Osteoblast (primary cell): ENCODE measurements at places on chromosomes 4 and X. TPM values are rescaled to one million over a fixed set of nuclear protein-coding genes. Genes with fewer than 3 reads are reported as not detected.

GRCh38 chr4:141871086-141871770, 234.8 kb downstream of the IL15 start:
- H3K4me1 ChIP-seq, result no peaks in the 10 kb centered on the region
- no peaks in the 10 kb centered on the region for H3K36me3 ChIP-seq
- no peak overlapping the region for H3K4me3 ChIP-seq
- H3K27me3 ChIP-seq, result no peaks in the 10 kb centered on the region

GRCh38 chr4:108592674-108592986, 27.7 kb upstream of the RPL34 start:
- peak overlapping the region; percentile 55 for H3K27ac ChIP-seq
- H3K27me3 ChIP-seq, result no peaks in the 10 kb centered on the region
- no peak overlapping the region for H3K4me3 ChIP-seq
- peaks cover 8% of the 10 kb centered on the region for H3K4me1 ChIP-seq
- no peak for DNase-seq

DNA sequence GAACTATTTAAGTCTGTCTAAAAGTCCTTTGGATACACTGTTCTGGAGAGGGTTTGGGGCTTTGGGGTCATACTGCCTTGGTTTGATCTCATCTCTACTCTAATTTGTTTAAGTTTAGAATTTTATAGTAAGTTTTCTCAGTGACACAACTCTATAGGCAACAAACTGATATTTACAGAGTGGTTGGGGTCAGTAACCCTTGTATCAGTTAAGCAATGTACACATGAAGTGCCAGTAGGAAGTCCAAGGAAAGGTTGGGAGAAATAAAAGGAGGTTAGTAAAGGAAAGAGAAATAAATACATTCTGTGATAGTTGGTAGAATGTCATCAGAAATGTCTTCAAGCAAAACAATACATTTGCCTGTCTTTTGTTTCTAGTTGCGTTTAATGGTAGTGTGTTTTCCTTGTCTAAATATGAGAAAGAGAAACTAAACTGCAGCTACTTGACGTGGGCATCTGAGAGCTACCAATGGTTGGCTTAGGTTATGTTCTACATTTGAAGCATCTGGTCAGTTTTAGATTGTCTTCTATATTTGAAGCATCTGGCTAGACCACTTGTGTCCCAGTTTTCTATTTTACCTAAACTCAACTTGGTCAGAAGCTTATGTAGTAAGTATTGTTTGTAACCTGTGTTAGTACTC, 6.9 kb downstream of the ATP7A start:
- no peak overlapping the region for H3K27ac ChIP-seq
- no peaks in the 10 kb centered on the region for H3K27me3 ChIP-seq
- H3K4me1 ChIP-seq, result peaks cover 3% of the 10 kb centered on the region
- peak overlapping the region; percentile 20 for H3K4me3 ChIP-seq
- peak; percentile 58 for DNase-seq
- H3K36me3 ChIP-seq, result no peaks in the 10 kb centered on the region

DNA sequence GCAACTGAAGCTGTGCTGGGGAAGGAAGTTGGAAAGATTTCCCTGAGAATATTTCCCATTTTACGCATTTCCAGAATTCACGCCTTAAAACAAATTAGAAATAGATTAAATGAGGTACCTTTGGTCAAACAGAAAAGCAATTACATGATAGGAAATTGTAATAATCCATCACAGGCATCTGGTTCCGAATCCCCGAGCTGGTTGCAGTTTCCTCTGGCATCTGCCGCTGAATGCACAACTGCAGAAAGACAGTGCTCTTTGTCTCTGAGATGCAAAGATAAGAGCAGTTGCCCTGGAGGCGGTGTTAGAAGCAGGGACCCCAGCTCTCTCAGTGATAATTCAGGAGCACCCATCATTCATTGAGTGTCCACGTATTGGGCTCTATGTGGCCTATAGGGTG, 224.4 kb downstream of the LDB2 start:
- H3K27ac ChIP-seq, result no peak overlapping the region
- no peaks in the 10 kb centered on the region for H3K36me3 ChIP-seq
- H3K4me1 ChIP-seq, result peaks cover 5% of the 10 kb centered on the region
- no peak for DNase-seq
- H3K27me3 ChIP-seq, result no peaks in the 10 kb centered on the region

DNA sequence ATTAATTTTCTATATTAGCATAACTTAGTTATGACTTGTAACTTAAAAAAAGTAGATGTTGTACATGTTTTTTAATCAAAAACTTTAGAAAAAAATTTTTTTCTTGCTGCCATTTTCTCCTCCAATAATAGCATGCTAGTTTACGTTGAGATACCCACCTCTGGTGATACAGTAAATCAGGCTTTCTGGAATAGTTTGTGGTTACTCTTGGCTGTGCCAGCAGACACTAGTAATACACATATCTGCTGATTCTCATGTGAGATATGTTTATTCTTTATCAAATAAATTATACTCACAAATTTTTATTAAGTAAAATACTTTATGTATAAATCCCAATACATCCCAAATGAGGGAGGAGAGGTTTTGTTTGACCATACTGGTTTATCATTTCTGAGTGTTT, 117.3 kb downstream of the KLHL8 start:
- no peaks in the 10 kb centered on the region for H3K36me3 ChIP-seq
- no peaks in the 10 kb centered on the region for H3K27me3 ChIP-seq
- peak overlapping the region; percentile 88 for H3K27ac ChIP-seq

DNA sequence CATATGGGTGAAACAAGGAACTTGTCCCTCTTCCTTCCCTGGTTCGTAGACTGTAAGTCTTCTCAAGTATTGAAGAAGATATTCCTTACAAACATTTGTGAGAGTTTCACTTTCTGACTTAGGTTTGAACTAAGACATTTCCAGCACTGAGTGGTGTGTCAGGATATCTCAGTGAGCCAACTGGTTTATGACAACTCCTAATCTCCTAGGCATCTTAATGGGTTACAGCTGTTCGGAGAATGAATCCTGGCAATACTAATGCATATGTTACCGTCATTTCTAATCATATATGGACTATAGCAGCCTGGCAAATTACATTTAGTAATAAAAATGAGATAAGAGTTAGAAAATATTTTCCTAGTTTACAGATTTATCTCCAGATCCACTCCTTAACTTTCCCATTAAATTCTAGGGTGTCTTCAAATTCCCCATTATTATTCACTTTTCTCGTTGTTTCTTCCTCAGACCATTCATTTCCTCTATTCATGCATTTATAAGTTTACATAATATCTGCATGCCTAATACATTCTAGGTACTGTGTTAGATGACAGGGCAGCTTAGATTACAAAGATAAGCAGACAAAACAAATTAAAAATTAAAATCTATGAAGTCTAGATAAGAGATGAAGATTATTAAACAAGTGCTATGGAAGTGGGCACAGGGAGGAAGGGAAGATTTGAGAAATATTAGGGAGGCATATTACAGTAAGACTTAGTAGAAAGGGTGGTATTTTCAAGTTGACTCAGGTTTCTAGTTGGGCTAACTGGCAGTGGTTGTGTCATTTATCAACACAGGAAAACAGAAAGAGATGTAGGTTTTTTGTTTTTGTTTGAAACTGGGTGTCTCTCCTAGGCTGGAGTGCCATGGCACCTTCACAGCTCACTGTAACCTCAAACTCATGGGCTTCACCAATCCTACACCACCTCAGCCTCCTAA, 173.9 kb downstream of the WDFY3 start:
- H3K4me3 ChIP-seq, result no peak overlapping the region
- no peak overlapping the region for H3K27ac ChIP-seq
- H3K27me3 ChIP-seq, result no peaks in the 10 kb centered on the region
- peaks cover 14% of the 10 kb centered on the region for H3K36me3 ChIP-seq
- DNase-seq, result peak; percentile 32
- H3K4me1 ChIP-seq, result no peaks in the 10 kb centered on the region

GRCh38 chr4:101050088-101050836, 297.1 kb downstream of the PPP3CA start:
- H3K4me1 ChIP-seq, result no peaks in the 10 kb centered on the region
- no peaks in the 10 kb centered on the region for H3K27me3 ChIP-seq
- no peak for DNase-seq
- no peak overlapping the region for H3K27ac ChIP-seq

GRCh38 chr4:62360156-62360545, 1160.0 kb downstream of the ADGRL3 start:
- H3K4me1 ChIP-seq, result no peaks in the 10 kb centered on the region
- no peaks in the 10 kb centered on the region for H3K36me3 ChIP-seq

DNA sequence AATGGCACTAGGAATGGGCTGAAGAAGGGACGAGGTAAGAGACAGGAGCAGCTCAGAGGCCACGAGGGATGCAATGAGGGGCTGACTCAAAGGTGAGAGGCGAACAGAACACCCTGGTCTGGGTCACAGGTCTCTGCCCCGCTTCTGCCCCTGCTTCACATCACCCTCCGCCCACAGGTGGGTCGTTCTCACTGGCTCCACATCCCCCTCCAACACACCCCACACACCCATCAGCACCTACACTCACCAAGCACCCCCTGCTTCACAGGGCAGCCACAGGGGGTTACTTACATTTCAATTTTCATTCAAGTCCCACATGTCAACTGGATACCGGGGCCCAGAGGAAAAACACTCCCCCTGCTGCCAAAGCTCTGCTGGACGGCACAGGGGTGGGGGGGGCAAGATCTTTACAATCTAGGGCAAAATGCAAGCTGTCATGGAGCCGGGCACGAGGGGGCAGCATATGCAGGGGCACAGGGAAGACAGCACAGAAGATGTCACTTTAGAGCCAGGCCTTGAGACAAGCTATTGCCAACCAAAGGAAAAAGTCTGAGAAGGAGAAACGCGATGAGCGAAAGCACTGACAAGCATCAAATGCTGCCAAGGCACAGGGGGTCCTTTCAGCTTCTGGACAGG, 94.0 kb downstream of the AFAP1 start:
- DNase-seq, result no peak
- peaks cover 58% of the 10 kb centered on the region for H3K4me1 ChIP-seq

- no peak for DNase-seq
- H3K36me3 ChIP-seq, result no peaks in the 10 kb centered on the region
- H3K4me1 ChIP-seq, result peaks cover 22% of the 10 kb centered on the region
- no peak overlapping the region for H3K27ac ChIP-seq
Observed at GRCh38 chr4:74536557-74536956, 91.6 kb downstream of the AREG start.

Gene OGT
- 200 and 215 TPM in 2 replicates for total RNA-seq

Gene ADH7
- not detected in 2 replicates for total RNA-seq

Gene MSX1
- total RNA-seq, result 2.9 and 3.8 TPM in 2 replicates

Gene OPHN1
- 6.9 and 7.4 TPM in 2 replicates for total RNA-seq

GRCh38 chr4:78424461-78424860, 127.1 kb upstream of the ANXA3 start:
- no peaks in the 10 kb centered on the region for H3K4me1 ChIP-seq
- no peaks in the 10 kb centered on the region for H3K36me3 ChIP-seq
- no peaks in the 10 kb centered on the region for H3K27me3 ChIP-seq
- no peak for DNase-seq
- H3K27ac ChIP-seq, result no peak overlapping the region
- no peak overlapping the region for H3K4me3 ChIP-seq

GRCh38 chrX:88437563-88437962, 309.5 kb upstream of the CPXCR1 start:
- no peaks in the 10 kb centered on the region for H3K36me3 ChIP-seq
- H3K27ac ChIP-seq, result no peak overlapping the region
- DNase-seq, result no peak
- H3K27me3 ChIP-seq, result no peaks in the 10 kb centered on the region

Gene LGI2
- under 0.01 TPM in 2 replicates for total RNA-seq

DNA sequence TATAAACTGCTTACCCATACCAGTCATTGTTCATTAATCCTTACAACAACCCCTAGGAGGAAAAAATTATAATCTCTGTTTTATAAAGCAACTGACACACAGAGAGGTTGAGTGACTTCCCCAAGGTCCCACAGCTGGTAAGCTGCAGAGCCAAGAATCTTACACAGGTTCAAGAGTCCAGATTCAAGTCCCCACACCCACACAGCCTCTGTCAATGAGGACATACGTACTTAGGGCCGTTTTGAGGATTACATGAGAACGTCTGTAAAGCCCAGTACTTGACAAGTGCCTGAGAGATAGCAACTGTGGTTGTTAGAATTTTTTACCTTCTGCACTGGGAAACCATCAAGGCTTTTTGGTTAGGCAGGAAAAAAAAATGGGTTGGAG, 556 bp upstream of the SLC25A43 start:
- no peaks in the 10 kb centered on the region for H3K27me3 ChIP-seq
- peak overlapping the region; percentile 75 for H3K4me3 ChIP-seq
- no peak overlapping the region for H3K27ac ChIP-seq
- H3K36me3 ChIP-seq, result no peaks in the 10 kb centered on the region
- peak; percentile 80 for DNase-seq

DNA sequence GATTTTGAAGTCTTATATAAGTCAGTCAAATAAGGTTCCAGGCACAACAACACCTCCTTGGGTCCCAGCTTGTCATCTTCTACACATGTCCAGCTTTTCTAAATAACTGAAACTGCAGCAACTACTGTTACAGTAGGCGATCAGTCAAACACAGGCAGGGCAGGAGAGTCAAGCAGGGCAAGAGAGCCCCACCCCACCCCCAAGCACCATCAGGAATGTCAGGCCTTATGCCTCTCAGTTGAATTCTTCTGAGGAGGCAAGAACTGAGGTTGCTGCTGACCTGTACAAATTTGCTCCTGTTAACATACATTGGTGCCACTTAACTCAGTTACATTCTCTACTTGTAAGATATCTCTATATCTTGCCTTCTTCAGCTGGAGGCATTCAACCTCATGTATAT, 608.8 kb upstream of the PCDH10 start:
- H3K4me1 ChIP-seq, result no peaks in the 10 kb centered on the region
- no peak overlapping the region for H3K4me3 ChIP-seq
- no peaks in the 10 kb centered on the region for H3K27me3 ChIP-seq
- no peak overlapping the region for H3K27ac ChIP-seq

Gene IL2RG
- not detected in 2 replicates for total RNA-seq

- H3K27ac ChIP-seq, result peak overlapping the region; percentile 100
- H3K27me3 ChIP-seq, result no peaks in the 10 kb centered on the region
- H3K36me3 ChIP-seq, result peaks cover 14% of the 10 kb centered on the region
Observed at GRCh38 chrX:48958635-48959094, 1.3 kb upstream of the OTUD5 start.

DNA sequence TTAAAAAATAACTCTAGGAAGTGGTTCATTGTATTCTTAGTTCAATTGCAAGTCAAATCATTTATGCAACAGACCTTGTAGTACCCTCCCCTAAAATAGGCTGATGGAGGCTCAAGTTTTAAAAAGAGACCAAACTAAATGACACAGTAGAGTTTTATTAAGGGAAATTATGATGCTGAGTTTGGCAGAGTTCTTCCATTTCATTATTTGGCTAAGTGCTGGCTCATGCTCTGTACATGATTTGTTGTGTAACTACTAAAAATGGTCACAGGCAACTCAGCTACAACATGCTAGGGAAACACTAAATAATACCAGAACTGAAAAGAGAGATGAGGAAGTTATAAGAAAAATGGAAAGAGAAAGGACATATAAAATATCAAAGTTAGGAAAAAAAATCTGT, 96.1 kb upstream of the TFDP3 start:
- DNase-seq, result no peak
- H3K4me3 ChIP-seq, result no peak overlapping the region
- H3K36me3 ChIP-seq, result no peaks in the 10 kb centered on the region
- H3K4me1 ChIP-seq, result no peaks in the 10 kb centered on the region
- H3K27me3 ChIP-seq, result peaks cover 10% of the 10 kb centered on the region
- no peak overlapping the region for H3K27ac ChIP-seq

Gene FAM236C
- not detected in 2 replicates for total RNA-seq
